ENCODE measurements at places on chromosomes 2 and 18. TPM values are rescaled to one million over a fixed set of nuclear protein-coding genes. Genes with fewer than 3 reads are reported as not detected.

Gene CCDC121
- total RNA-seq = 3.3 TPM

Gene MOGAT1
- not detected for total RNA-seq

Gene BUB1
- total RNA-seq = 49.0 TPM

Gene RHOB
- 383 TPM for total RNA-seq

Gene RHBDD1
- total RNA-seq = 6.7 TPM

Gene MAP4K3
- 26.2 TPM for total RNA-seq

Gene OTOS
- total RNA-seq = not detected

Gene RESP18
- not detected for total RNA-seq

Gene CHRNG
- not detected for total RNA-seq

Gene ANKRD30BL
- not detected for total RNA-seq

Gene PELI1
- total RNA-seq = 1.6 TPM

Gene C2orf81
- total RNA-seq = 3.1 TPM

Gene MARCHF7
- 53.1 TPM for total RNA-seq

Gene CCL20
- total RNA-seq = 7.8 TPM

Gene TTLL4
- 24.7 TPM for total RNA-seq

Gene IL36A
- not detected for total RNA-seq

Gene CNGA3
- not detected for total RNA-seq

Gene GAD1
- 0.39 TPM for total RNA-seq

Gene DAPL1
- total RNA-seq = not detected

Gene UPP2
- total RNA-seq = not detected

Gene FAM237A
- not detected for total RNA-seq

Gene RAD51AP2
- total RNA-seq = not detected

Gene MC2R
- not detected for total RNA-seq

Gene TEX261
- total RNA-seq = 84.3 TPM

Gene USP37
- total RNA-seq = 4.8 TPM

Gene IWS1
- 38.9 TPM for total RNA-seq

Gene CPS1
- total RNA-seq = 10.9 TPM

Gene B4GALT6
- total RNA-seq = 4.2 TPM

Gene UGT1A4
- total RNA-seq = 0.07 TPM

Gene L3MBTL4
- not detected for total RNA-seq

All from A549 treated with Hydrocortisone at 1 μM for 4 hours (cell line).